Stimulated activated naive B cell treated with anti-CD40 and anti-IgM and Interleukin-4, amounts not matched to agents 10 μg/mL and 1 μg/mL and 100 μg/mL, for 72 hours (primary cell): ENCODE measurements at places on chromosomes 11 and 22.

DNA sequence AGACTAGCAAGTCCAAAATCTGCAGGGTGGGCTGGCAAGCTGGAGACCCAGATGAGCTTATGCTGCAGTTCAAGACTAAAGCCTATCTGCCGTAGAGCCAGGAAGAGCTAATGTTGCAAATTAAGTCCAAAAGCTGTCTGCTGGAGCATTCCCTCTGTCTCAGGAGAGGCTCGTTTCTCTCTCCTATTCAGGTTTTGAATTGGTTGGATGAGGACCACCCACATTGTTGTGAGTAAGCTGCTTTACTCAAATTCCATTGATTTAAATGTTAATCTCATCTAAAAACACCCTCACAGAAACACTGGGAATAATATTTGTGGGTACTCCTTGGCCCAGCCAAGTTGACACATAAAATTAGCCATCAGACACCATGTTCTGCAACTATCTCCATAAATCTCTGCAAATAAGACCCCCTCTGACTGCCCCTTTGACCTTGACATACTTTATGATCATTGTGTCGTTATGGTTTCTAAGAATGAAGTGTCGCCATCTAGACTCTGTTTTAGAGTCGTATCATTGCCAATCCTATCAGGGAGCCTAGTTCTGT lies 16.8 kb upstream of the CUL5 start:
- DNase-seq: no peak

- DNase-seq: no peak
These were observed 55.2 kb upstream of the BARX2 start for GRCh38 chr11:129320494-129320893.

DNA sequence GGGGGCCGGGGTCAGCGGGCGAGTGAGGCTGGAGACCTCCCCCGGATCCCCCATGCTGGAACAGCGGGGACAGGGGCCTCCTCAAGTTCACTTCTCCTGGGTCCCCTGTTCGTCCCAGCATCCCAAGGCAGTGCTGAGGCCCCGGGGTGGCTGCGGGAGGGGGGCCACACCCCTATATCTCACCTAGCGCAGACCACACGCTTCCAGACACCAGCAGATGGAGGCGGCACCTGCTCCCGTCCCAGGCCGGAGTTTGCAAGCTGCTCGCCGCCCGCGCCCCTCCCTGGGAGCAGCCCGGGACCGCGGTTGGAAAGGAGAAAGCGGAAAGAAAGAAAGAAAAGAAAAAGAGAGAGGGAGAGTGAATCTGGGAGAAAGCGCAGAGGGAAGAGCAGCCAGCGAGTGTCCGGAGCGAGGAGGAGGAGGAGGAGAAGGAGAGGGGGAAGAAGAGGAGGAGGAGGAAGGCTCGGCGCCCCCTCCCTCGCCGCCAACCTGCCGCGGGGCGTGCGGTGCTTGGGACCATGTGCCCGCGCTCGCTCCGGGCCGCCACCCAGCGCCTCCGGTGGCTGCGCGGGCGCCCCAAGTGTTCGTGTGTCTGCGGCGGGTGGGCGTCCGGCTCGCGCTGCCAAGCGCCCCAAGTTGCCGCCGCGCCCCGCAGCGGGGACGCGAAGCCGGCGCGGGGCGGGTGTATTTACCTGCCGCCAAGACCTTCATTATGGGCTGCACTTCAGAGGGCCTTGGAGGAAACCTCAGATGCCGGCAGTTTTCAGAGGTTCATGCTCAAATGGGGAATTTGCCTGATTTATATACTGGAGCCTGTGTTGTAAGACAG lies at the start of gene LIF:
TSS of gene LIF (minus strand) at position 775 of the 829 bp plus-strand sequence. CDS start at position 711, 64 bp downstream.
- DNase-seq: no peak

DNA sequence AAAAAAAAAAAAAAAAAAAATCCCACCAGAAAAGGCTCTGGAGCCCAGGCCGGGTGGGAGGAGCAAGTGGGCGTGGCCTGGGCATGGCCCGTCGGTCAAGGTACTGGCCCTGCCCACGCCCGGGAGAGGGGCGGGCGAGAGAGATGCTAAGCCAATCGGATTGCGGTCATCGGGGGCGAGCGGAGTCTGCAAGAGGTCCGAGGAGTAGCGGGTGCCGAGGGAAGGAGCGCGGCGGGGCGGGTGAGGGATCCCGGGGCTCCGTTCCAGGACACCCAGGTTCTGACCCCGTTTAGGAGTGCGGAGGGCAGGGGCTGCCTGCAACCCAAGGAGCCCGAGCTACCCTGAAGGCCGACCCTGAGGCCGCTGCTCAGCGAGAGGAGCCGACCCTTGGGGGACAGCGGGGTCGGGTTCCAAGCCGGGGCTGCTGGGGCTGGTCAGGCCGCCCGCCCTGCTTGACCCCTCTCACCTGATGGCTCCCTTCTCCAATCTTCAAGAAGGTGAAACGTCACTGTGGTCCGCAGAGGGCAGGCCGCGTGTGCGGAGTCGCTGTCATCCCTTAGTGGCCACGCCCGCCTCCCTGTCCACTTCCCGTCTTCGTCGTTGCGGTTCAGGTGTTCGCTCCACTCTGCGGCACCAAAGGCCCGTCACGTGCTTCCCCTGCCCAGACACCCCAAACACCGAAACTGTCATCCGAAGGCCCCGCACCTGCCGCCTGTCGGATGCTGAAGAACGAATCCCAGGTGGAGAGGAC lies 11.1 kb upstream of the TAB1 start:
- peak; percentile 67 for DNase-seq

GRCh38 chr11:16612566-16613261 lies 125.7 kb upstream of the C11orf58 start:
- no peak for DNase-seq

DNA sequence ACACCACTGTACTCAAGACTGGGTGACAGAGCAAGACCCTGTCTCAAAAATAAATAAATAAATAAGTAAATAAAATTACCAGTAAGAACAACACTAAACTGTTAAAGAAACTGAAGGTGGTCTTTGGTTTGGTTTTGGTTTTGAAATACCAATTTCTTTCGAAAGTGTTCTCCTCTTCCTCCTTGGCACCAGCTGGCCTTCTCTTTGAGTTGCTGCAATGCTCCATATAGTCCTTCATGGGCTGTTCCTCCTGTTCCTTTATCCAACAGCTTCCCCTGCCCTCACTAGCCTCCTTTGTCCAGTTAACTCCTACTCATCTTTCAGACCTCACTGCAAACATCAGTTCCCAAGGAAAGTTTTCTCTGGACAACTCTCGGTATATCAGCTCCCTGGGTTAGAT lies 5.0 kb upstream of the UVRAG start:
- no peak for DNase-seq

DNA sequence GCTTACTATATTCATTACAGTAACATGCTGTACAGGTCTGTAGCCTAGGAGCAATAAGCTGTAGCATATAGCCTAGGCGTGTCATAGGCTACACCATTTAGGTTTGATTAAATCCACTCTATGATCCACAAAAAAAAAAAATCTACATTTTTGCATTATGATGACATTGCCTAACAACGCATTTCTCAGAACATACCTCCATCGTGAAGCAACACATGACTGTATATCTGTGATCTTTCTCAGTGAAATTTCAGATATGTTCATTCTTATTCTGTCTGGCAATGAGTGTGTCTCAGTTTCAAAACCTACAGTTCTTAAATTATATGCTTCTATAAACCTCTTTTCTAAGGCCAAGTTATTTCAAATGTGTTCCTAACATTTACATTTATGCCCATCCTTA lies 140.3 kb downstream of the CADM1 start:
- no peak for DNase-seq

DNA sequence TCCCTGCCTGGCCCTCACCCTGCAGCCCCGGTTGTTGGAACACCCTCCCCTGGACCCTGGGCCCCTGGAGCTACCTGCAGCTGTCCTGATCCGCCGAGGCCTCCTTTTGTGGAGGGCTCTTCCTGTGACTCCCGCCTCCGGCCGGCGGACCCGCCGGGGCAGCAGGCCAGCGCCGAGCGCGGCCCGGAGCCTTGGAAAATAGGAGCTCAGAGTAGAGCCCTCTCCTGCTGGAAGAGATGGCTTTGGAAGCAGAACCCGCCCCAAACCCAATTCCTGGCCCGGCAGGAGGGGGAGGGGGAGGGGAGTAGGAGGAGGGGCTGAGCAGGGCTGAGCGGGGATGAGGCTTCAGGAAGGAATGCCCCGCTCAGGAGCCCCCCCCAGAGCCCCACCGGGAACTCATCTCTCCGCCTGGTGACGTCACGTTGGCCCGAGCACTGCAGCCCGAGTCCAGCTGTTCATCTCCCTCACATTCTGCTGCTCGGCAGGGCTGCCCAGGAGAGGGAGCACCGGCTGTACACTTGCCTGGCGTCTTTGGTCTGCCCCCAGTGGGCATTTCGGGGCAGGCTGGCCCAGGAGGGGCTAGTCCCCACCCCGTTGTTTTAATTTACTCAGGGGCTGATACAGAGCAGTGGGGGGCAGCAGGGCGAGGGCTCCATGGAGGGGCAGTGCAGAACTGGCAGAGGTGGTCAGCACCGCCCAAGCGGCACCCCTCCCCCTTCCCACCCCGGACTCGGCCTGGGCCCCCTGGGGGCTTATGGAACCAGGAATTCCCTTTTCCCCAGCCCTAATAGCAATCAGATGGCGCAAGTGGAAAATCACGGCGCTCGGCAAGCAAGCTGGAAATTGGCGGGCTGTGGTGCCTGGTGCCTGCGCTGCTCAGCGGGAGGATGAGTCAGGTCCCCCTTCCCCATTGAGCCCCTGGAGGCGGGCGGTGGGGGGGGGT lies at the start of gene MRGPRF:
TSS of gene MRGPRF (minus strand) at position 238 of the 943 bp plus-strand sequence. CDS start 3,345 bp downstream, outside the sequence.
- no peak for DNase-seq

DNA sequence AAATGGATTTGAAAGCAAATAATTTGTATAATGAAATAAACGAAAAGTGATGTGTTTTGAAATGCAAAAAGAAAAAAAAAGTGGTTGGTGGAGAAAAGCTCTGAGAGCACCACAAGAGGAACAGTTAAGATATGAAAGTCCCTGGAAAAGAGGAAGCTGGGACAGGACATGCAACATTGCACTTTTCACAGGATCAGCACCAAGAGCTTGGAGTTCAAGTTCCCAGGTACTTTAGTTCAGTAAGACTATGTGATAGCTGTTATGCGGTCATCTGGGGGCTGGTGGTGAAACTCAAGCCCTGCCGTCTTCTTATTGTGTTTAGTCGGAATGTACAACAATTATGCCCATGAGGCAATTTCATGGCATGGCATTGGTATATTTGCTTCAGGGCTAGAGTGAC lies 17.1 kb upstream of the MS4A4A start:
- no peak for DNase-seq

DNA sequence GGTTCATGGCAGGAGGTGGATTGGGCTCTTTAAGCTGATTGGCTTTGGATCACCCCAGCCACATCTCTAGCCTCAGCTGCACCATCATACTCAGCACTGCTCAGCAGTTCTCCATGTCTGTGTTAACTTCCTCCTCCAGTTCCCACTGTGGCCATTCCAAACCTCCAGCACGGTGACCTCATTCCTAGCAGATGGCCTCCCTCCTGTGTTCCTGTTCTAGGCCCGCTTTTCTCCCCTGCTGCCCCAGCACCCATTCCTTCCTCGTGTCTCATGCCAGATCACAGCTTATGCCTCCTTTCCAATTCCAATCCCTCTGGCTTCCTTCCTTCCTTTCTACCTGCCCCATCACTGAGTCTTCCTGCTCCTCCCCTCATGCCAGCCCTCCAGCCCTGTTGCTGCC lies 96.1 kb downstream of the MICAL2 start:
- DNase-seq: no peak
